ENCODE measurements at places on chromosomes 1 and 21. TPM values are rescaled to one million over a fixed set of nuclear protein-coding genes. Genes with fewer than 3 reads are reported as not detected.
A peak's percentile ranks its signal among the peaks of the same experiment; 100 is the strongest.

DNA sequence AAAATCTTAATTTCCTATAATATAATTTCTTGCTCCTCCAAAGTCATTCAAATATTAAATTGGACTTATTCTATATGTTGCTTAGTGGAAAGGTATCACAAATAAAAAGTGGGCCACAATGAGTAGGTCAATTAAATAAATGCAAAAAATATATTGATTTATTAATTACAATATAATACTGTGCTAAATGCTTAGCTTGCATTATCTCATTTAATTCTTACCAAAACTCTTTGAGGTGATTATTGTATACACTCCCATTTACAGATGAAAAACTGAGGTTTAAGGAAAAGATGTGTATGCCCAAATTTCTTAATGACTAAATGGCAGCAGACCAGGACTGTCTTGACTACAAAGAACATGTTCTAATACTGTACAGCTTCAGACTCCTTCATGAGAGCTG lies 325.3 kb upstream of the SGIP1 start:
- no peak for DNase-seq

- no peak for DNase-seq
Observed at GRCh38 chr1:167737169-167737568, 15.4 kb downstream of the MPZL1 start.

Gene TMEM269
- total RNA-seq = not detected

GRCh38 chr1:244536316-244536715 lies 75.2 kb downstream of the CATSPERE start:
- no peak for DNase-seq

DNA sequence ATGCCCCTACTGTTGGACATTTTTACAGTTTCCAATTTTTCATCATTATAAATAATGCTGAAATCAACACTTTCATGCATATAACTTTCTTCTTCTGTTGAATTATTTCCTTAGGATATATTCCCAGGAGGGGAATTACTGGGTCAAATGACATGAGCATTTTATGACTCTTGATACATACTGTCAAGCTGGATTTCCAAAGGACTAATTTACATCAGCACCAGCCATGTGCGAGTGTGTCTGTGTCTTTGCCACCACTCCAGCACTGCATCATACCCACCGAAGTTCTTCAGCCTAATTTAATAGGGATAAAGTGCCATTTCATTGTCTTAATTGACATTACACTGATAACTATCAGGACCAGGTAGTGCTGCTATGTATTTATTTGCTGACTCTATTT lies 146.7 kb downstream of the CSMD2 start:
- no peak for DNase-seq

Gene ZMYND12
- total RNA-seq = not detected

Gene TTC39A
- 4.6 TPM for total RNA-seq

Gene FAM72D
- total RNA-seq = not detected

DNA sequence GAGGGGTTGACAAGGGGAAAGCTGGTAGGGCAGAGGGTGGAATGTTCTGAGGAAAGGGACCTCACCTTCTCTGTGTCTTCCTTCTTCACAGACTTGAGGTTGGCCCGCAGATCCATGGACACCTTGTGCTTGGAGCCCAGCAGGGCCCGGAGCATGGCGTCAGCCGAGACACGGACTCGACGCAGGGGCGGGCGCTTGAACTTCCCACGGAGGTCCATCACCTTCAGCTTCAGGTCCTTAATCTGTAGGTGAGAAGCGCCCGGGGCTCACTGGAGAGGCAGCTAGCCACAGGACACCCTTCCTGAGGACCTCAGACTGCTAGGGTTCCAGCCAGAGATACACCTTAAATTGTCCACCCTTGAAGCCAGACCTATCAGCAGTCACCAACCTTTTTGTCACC lies 10.2 kb downstream of the TNNI1 start:
- no peak for DNase-seq

GRCh38 chr1:51555866-51556619 lies 37.0 kb upstream of the EPS15 start:
- no peak for DNase-seq

GRCh38 chr1:93955765-93956164 lies 46.5 kb upstream of the GCLM start:
- DNase-seq = no peak

- DNase-seq = no peak
Observed at GRCh38 chr1:104092698-104093097, 343.0 kb downstream of the AMY1C start.

Gene SELE
- 3.6 TPM for total RNA-seq

GRCh38 chr1:223208164-223209076 lies 65.4 kb upstream of the TLR5 start:
- DNase-seq = no peak

Gene DSCAM
- total RNA-seq = 0.24 TPM

Gene CCDC17
- 1.9 TPM for total RNA-seq

Gene INSRR
- not detected for total RNA-seq

- no peak for DNase-seq
Observed at GRCh38 chr1:46830665-46831322, 31.9 kb downstream of the CYP4B1 start.

Gene AIRE
- total RNA-seq = 0.72 TPM

GRCh38 chr1:107795441-107795840 lies 169.5 kb downstream of the VAV3 start:
- no peak for DNase-seq

DNA sequence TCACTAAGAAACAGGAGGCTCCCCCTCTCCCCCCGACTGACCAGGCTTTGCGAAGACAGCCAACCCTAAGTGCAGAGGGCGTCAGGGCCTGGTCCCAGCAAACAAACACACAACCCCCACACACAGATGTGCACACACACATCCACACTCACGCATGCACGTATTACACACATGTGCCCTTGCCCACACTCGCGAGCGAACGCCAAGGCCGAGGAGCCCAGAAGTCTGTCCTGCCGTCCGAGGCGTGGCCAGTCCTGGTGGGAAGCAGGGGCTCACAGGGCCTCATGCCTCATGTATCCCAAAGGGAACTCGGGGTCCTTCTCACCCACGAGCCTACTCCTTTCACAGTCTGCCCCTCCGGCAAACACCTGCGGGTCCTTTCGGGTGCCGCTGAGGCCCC lies 2.0 kb downstream of the SDF4 start:
- no peak for DNase-seq

- DNase-seq = no peak
Observed at GRCh38 chr1:2041305-2041704, 8.9 kb upstream of the PRKCZ start.

Gene CFHR5
- 0.72 TPM for total RNA-seq

Gene CELA2A
- not detected for total RNA-seq

GRCh38 chr1:29504709-29505410 lies 268.5 kb downstream of the PTPRU start:
- no peak for DNase-seq

- no peak for DNase-seq
Observed at GRCh38 chr1:196701144-196701543, 49.3 kb downstream of the CFH start.

DNA sequence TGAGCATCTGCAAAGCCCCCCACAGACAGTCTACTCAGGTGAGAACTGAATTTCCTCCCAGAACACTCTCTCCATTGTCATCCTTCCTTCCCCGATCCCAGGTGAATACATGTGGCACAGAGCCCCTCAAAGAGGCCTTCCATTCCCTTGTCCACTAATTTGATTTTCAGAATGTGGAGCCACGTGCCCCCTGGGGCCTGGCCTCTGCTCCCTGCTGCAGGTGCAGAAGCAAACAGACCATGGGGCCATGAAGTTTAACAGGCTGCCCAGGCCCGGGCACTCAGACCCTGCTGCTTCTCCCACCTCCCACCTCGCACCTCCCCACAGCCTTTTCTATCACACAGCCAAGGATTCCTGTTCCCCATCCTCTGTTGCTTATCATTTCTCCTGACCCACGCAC lies 243.8 kb upstream of the RAB4A start:
- no peak for DNase-seq

DNA sequence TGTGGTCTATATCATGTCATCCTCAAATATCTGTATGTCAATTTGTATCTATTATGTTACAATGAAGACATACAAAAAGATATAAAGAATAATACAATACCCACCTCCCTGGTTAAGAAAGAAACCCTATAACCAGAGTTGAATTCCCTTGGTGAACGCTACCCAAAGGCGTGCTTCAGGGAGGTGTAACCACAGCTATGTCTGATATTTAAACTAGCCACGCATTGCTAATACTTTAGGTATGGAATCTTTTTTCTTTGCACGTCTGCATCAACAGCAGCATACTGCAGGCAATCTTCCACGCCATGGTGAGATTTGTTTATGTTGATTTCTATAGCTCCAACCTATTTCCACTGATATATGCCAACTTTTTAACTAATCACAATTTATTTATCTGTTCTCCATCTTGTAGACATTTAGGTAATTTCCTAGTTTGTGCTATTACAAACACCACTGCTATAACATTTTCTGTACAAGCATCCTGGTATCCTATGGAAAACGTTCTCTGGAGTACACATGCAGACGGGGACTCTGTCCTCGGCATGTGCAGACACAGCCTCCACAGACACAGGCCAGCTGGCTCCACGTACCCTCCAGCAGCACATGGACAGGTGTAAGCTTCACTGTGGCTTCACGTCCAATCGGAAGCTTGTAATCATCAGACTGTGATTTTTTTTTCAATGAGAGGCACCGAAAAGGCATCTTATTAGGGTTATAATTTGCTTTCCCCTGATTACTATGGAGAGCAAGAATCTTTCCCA lies 58.5 kb downstream of the HSF2BP start:
- DNase-seq = peak; percentile 66

GRCh38 chr1:150557065-150557600 lies 7.9 kb downstream of the ADAMTSL4 start:
- DNase-seq = no peak

DNA sequence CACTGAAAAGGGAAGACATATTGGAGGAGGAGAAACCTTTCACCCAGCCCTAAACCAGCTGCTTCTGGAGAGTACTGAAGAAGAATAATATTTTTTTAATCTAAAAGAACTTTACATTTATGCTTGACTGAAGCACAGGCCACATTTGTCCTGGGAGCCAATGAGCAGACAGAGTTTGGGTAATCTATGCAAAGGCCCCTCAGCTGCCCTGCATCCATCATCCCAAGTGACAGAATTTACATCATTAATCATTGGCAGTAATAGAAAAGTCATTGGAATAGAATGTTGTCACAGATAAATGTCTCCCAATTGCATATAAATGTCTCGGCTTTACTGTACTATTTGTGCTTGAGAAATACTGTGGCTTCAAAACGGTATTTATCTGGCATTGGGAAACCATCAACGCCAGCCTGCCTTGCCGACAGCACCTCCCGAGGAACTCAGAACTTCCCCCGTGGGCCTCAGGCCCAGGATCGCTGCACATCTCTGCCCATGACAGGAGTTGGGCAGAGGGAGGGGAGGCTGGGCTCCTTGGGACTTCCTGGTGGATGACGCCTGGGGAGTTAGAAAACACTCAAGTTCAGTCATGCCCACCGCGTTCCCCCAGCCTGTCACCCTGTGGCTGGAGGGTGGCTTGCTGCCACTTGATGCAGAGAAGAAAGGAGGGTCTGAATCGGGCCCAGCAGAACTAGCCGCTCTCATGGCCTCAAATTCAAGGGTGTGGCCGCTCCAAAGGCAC lies 133.1 kb downstream of the CAMTA1 start:
- DNase-seq = peak; percentile 70

GRCh38 chr1:19706136-19706535 lies 41.5 kb downstream of the HTR6 start:
- no peak for DNase-seq

- peak; percentile 53 for DNase-seq
Observed at GRCh38 chr1:154567386-154568156, at the start of gene CHRNB2. Gene CHRNB2 (plus strand): TSS chr1:154567778. CDS start chr1:154568045, 267 bp downstream.

DNA sequence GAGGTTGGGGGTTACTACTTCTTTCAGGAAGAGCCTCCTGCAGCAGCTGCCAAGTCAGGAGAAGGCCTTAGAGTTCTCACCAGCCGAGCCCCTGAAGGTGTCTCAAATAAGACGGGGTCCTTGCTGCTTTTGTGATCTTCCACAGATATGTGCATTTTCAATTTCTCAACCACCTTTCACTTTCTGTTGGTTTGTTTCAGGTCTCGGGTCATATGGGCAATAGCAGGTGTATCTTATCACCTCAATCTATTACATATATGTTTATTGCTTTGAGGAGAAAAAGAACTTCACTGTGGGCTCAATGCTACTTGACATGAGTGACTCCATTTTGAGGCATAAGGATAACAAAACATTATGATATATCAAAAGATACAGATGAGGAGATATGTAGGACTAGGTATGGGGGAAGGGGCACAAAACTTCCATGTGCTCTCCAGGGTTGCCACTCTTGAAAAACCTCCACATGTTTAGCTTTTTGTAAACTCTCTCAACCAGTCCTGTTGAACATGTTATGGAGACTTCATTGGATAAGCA lies 1171.4 kb upstream of the ADGRL2 start:
- no peak for DNase-seq

GRCh38 chr1:235069577-235070563 lies 58.8 kb downstream of the TOMM20 start:
- DNase-seq = no peak

GRCh38 chr1:76959556-76959955 lies 92.3 kb downstream of the ST6GALNAC5 start:
- no peak for DNase-seq

Gene ZBTB17
- 33.2 TPM for total RNA-seq

GRCh38 chr21:38367646-38368045 lies 110.9 kb downstream of the KCNJ15 start:
- DNase-seq = no peak

Gene PLA2G2A
- 12.3 TPM for total RNA-seq

Gene PRDM2
- 38.5 TPM for total RNA-seq

- DNase-seq = no peak
Observed at GRCh38 chr21:29115899-29116298, 14.5 kb upstream of the MAP3K7CL start.

GRCh38 chr1:21175670-21176581 lies 771 bp downstream of the EIF4G3 start:
- peak; percentile 57 for DNase-seq

DNA sequence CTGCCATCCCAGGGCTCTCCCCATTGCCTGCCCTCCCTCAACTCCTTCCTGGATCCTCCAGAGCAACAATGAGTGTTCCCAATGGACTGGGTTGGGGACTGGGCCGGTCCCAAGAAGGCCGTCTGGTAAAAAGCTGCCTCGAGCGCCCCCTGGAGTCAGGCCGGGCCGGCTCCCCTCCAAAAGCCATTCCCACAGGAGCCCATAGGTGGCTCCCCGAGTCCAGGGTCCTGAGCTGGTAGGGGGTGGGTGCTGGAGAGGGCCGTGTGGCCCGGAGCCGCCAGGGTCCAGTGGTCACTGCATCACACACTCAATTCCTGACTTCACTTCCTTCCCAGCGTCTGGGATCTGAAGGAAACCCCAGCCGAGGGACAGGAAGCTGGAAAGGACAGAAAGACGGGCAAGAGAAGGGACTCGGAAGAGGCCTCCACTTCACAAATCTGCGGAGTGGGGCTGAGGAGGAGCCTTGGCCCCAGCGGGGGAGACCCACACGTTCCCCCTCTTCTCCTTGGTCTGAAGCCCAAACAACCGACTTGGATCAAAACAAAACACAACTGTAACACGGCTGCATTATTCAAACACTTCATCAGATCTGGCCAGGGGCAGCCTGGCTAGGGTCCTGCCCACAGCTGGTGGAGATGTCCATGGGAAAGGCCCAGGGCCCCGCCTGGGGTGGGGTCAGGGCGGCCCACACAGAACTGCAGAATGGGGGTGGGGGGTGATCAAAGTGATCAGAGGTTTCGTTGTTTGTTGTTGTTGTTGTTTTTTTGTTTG lies 10.9 kb upstream of the ALDH4A1 start:
- DNase-seq = peak; percentile 37

Gene SOX13
- total RNA-seq = 7.9 TPM

- no peak for DNase-seq
Observed at GRCh38 chr1:43600033-43601020, 49.6 kb upstream of the KDM4A start.

GRCh38 chr21:17458279-17458678 lies 54.6 kb upstream of the CXADR start:
- DNase-seq = no peak

- DNase-seq = no peak
Observed at GRCh38 chr1:8902765-8903164, 24.3 kb upstream of the ENO1 start.
